ENCODE measurements at places on chromosomes 7 and 10. TPM values are rescaled to one million over a fixed set of nuclear protein-coding genes. Genes with fewer than 3 reads are reported as not detected.

DNA sequence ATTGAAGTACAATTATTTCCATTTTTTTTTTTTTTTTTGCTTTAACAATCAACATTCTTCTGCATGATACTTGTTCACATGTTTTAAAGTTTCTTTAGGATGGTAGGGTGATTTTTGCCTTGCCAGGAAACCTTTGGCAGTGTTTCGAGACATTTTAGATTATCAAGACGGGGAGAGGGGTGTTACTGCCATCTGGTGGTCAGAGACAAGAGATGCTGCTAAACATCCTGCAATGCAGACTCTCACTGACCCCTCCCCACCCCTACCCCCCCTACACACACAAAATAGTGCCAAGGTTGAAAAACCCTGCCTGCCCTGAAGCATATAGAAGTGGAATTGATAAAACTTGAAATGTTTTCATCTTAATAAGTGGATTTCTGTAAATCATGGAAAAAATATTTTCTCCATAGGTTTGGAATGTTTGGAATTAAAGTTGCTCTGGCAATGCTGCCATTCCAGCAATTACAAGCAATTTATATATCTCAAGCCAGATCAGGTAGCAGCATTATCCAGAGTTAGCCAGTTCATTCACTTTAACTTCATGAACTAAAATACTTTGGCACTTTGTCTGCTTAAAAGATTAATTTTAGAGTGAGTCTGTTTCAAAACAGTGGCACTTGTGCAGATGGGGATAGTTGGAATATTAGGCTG lies 62.1 kb downstream of the SDHAF3 start:
- peak; percentile 43 for DNase-seq
- no peak overlapping the region for H3K4me3 ChIP-seq
- no peaks in the 10 kb centered on the region for H3K27me3 ChIP-seq
- no peaks in the 10 kb centered on the region for H3K36me3 ChIP-seq
- peaks cover 1% of the 10 kb centered on the region for H3K4me1 ChIP-seq
- H3K27ac ChIP-seq = no peak overlapping the region

The SLC16A9 gene
- 0.14 TPM for total RNA-seq

The NUDT5 gene
- 79.3 TPM for total RNA-seq

GRCh38 chr10:27158421-27158820 lies 3.3 kb downstream of the MASTL start:
- H3K4me1 ChIP-seq = peaks cover 20% of the 10 kb centered on the region
- DNase-seq = no peak
- H3K27ac ChIP-seq = peak overlapping the region; percentile 87
- H3K27me3 ChIP-seq = no peaks in the 10 kb centered on the region
- H3K36me3 ChIP-seq = peaks cover 25% of the 10 kb centered on the region

DNA sequence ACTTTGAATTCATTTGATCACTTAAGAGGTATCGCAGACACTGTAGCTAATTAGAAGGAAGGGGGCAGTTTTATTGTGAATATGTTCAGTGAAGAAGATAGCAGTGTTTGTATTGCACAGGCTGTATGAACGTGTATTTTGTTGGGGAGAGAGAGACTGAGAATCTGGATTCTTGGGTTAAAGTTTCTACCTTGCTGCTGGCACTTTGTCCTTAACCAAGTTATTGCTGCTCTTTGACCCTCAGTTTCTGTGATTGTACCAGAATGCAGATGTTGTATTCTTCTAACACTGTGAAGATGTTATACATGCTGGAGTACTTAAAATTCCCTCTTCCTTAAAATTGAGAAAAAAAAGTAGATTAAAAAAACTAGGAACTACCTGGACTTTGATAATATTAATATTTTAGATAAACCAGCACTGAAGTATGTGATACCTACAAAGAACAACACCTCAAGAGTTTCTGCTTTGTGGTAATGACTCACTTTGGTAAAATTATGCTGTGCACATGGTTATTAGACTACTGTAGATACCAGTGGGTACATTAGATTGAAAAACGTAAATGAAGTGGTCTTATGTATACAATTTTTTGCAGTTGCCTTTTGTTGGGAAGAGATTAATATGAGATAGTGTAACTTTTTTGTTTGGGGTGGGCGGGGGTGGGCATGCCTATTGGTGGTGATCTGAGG lies 321.3 kb downstream of the AUTS2 start:
- no peaks in the 10 kb centered on the region for H3K4me1 ChIP-seq
- H3K27me3 ChIP-seq = no peaks in the 10 kb centered on the region

DNA sequence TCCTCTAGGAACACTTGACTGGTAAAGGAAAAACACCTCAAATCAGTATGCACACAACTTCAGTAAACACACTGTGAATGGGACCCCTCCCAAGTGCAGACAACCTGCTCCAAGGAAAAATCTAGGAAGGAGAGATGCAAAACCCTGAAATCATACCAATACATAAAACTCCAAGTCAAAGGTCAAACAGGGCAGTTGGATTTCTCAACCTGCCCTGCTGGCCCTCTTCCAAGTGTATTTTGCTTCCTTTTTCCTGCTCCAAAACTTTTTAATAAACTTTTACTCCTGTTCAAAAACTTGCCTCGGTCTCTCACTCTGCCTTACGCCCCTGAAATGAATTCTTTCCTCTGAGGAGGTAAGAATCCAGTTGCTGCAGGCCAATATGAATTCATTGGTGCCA lies 665.1 kb downstream of the SORCS1 start:
- H3K36me3 ChIP-seq = no peaks in the 10 kb centered on the region
- DNase-seq = no peak
- no peaks in the 10 kb centered on the region for H3K4me1 ChIP-seq
- H3K4me3 ChIP-seq = no peak overlapping the region

The CRYGN gene
- total RNA-seq = 0.53 TPM

- no peak for DNase-seq
- H3K4me3 ChIP-seq = no peak overlapping the region
- H3K27ac ChIP-seq = no peak overlapping the region
- H3K36me3 ChIP-seq = no peaks in the 10 kb centered on the region
Observed at GRCh38 chr7:116836911-116837310, 25.5 kb upstream of the CAPZA2 start.

DNA sequence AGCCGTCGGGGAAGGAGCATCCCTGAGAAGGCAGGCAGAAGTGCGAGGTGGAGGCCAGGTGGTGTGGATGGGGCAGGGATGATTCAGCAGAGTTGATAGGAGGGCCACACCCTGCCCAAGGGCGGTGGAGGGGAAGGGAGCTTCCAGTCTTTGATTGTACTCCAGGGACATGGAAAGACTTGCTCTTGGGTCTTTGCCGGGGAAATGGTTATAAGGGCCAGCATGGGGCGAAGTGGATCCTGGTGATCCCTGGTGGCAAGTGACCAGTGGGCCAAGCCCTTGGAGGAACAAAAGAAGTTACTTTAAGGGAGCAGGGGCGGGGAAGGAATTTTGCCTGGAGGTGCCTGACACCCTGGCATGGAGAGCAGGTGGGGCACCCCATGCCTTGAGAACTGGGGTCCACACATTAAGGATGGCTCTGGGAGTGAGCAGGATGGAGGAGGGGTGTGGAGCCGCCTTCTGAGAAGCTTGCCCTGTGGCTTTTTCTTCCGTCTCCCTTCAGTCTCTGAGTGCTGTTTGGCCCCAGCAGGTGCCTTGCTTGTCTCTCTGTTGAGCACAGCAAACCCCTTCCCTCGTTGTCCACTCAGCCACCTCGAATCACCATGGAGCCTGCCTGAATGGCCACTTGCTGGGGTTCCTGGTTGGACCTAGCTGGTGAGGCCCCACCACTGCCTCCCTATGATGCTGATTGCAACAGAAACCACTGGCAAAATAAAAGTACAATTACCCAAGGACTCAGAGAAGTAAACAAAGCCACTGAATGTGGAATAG lies 83.9 kb downstream of the RAMP3 start:
- no peak overlapping the region for H3K27ac ChIP-seq
- no peak overlapping the region for H3K4me3 ChIP-seq
- no peaks in the 10 kb centered on the region for H3K36me3 ChIP-seq
- no peaks in the 10 kb centered on the region for H3K4me1 ChIP-seq
- H3K27me3 ChIP-seq = peaks cover 44% of the 10 kb centered on the region

DNA sequence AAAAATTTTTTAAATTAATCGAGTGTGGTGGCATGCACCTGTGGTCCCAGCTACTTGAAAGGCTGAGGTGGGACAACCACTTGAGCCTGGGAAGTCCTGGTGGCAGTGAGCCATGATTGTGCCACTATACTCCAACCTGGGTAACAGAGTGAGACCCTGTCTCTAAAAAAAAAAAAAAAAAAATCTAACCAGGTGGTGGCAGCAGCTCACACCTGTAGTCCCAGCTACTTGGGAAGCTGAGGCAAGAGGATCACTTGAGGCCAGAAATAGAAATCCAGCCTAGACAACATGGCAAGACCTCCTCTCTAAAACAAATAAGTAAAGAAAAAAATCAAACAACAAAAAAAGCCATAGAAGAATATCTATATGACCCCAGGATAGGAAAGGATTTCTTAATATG lies 3.6 kb upstream of the MYOF start:
- H3K4me3 ChIP-seq = no peak overlapping the region
- no peak for DNase-seq
- peaks cover 21% of the 10 kb centered on the region for H3K27me3 ChIP-seq

DNA sequence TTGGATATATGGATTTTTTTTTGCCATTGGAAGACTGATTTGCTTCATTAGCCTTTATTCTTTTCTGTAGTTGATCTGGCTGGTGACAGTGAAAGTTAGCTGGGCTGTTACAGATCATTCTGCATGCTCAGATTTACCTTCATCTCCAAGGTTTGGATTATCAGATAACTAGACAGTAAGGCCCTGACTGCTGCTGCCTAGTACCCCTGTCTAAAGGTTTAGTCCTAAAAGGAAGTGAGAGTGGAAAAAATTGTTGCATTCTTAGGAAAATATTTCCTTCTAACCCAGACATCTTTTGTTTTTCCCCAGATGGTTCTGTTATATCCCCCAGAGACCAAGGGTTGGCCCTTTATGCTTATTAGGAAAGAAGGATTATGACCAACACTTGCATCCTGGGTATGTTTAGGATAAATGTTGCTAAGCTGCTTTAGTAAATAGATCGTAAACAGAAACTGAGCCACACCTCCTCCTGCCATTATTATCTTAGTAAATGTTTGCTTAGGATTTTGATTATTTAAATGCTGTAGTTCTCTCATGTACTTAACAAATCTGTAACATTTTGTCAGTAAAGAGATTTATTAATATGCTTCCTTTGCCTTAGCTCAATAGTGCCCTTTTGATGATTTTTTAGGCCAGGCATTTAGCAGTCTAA lies 44.4 kb downstream of the MCU start:
- peaks cover 9% of the 10 kb centered on the region for H3K4me1 ChIP-seq
- H3K27ac ChIP-seq = no peak overlapping the region
- H3K36me3 ChIP-seq = no peaks in the 10 kb centered on the region
- no peak for DNase-seq
- H3K27me3 ChIP-seq = no peaks in the 10 kb centered on the region

DNA sequence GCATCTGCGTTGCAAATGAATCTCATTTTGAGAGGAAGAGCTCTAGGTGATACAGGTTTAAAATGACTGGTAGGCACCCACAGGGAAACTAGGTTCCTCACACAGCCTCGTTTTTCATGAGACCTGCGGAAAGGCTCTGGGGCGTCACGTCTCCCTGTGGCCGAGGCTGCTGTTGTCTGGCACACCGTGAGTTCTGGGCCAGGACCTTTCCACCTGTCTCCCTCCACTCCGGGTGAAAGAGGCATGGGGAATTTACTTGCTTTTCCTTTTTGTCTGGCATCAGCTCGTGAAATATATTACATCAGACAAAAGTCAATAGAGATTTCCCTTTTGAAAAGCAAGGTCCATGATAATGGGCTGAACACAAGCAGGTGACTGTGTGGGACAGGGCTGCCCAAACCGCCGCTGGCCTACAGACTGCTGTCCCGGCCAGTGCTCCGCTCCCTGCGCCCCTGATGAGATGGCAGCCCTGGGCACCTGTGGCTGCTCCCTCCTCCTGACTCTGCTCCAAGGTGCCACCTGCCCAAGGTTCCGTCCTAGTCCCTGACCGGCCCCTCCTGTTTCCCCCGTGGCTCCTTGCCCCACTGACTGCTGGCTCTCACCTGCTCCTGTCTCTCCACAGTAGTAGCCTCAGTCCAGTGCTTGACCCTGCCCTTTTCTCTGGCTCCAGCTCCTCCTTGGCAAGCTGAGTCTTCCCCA lies 109.6 kb downstream of the NKX6-2 start:
- H3K36me3 ChIP-seq = no peaks in the 10 kb centered on the region
- H3K4me3 ChIP-seq = no peak overlapping the region
- no peak for DNase-seq
- H3K27me3 ChIP-seq = no peaks in the 10 kb centered on the region
- no peak overlapping the region for H3K27ac ChIP-seq
- H3K4me1 ChIP-seq = peaks cover 3% of the 10 kb centered on the region

GRCh38 chr10:11510736-11511135 lies 100.7 kb downstream of the USP6NL start:
- no peak overlapping the region for H3K27ac ChIP-seq
- H3K27me3 ChIP-seq = no peaks in the 10 kb centered on the region
- DNase-seq = no peak
- peaks cover 9% of the 10 kb centered on the region for H3K4me1 ChIP-seq
- H3K4me3 ChIP-seq = no peak overlapping the region

- peaks cover 32% of the 10 kb centered on the region for H3K36me3 ChIP-seq
- peak; percentile 62 for DNase-seq
- peaks cover 16% of the 10 kb centered on the region for H3K27me3 ChIP-seq
- H3K4me3 ChIP-seq = peak overlapping the region; percentile 88
- H3K27ac ChIP-seq = peak overlapping the region; percentile 49
- peaks cover 30% of the 10 kb centered on the region for H3K4me1 ChIP-seq
Observed at GRCh38 chr7:92835851-92836488, 403 bp downstream of the CDK6 start.

- no peak overlapping the region for H3K4me3 ChIP-seq
- no peak for DNase-seq
- H3K27ac ChIP-seq = no peak overlapping the region
- peaks cover 2% of the 10 kb centered on the region for H3K36me3 ChIP-seq
- no peaks in the 10 kb centered on the region for H3K4me1 ChIP-seq
- H3K27me3 ChIP-seq = no peaks in the 10 kb centered on the region
Observed at GRCh38 chr7:38798552-38799267, 110.3 kb downstream of the VPS41 start.

GRCh38 chr10:34139559-34139958 lies 675.5 kb downstream of the PARD3 start:
- peaks cover 19% of the 10 kb centered on the region for H3K27me3 ChIP-seq
- no peak overlapping the region for H3K4me3 ChIP-seq
- DNase-seq = no peak
- H3K36me3 ChIP-seq = no peaks in the 10 kb centered on the region
- no peaks in the 10 kb centered on the region for H3K4me1 ChIP-seq

- no peak overlapping the region for H3K27ac ChIP-seq
- no peak for DNase-seq
- H3K4me3 ChIP-seq = no peak overlapping the region
- peaks cover 2% of the 10 kb centered on the region for H3K36me3 ChIP-seq
Observed at GRCh38 chr10:24652381-24652957, 71.2 kb downstream of the ARHGAP21 start.

- H3K27ac ChIP-seq = peak overlapping the region; percentile 47
- H3K4me3 ChIP-seq = peak overlapping the region; percentile 39
- peaks cover 80% of the 10 kb centered on the region for H3K27me3 ChIP-seq
- peaks cover 31% of the 10 kb centered on the region for H3K4me1 ChIP-seq
- H3K36me3 ChIP-seq = no peaks in the 10 kb centered on the region
- no peak for DNase-seq
Observed at GRCh38 chr10:101224910-101225823, 4.1 kb downstream of the LBX1 start.

Data from activated T-cell treated with anti-CD3 and anti-CD28 coated beads, Interleukin-2, amount 50 U/mL, for 72 hours (primary cell).